NCI-H187 (cell line): ENCODE measurements at places on chromosomes 16 and 17.

- no peak for DNase-seq
Measured at GRCh38 chr17:5846001-5846400, 224.2 kb upstream of the WSCD1 start.

- no peak for DNase-seq
Measured at GRCh38 chr17:57762452-57763395, 17.6 kb upstream of the CCDC182 start.

DNA sequence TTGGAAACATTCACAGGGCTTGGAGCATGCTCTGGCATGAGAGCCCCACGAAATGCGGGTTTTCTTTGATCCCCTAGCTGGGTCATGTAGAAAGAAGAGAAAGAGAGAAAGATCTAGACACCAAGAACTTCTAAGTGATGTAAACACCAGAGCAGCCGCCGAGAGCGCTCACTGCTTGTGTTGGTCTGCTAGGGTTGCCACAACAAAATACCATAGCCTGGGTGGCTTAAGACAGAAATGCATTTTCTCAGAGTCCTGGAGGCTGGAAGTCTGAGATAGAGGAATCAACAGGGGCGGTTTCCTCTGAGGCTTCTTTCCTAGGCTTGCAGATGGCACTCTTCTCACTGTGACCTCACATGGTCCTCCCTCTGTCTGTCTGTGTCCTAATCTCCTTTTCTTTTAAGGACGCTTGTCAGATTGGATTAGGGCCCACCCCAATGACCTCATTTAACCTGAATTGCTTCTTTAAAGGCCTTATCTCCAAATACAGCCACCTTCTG lies 139.5 kb downstream of the CYLD start:
- no peak for DNase-seq

GRCh38 chr16:56748826-56749225 lies 18.9 kb downstream of the NUP93 start:
- DNase-seq, result no peak

- DNase-seq, result no peak
Measured at GRCh38 chr16:27174798-27175197, 28.5 kb upstream of the KDM8 start.

- DNase-seq, result no peak
Measured at GRCh38 chr16:84040823-84041820, 1.5 kb downstream of the SLC38A8 start.

DNA sequence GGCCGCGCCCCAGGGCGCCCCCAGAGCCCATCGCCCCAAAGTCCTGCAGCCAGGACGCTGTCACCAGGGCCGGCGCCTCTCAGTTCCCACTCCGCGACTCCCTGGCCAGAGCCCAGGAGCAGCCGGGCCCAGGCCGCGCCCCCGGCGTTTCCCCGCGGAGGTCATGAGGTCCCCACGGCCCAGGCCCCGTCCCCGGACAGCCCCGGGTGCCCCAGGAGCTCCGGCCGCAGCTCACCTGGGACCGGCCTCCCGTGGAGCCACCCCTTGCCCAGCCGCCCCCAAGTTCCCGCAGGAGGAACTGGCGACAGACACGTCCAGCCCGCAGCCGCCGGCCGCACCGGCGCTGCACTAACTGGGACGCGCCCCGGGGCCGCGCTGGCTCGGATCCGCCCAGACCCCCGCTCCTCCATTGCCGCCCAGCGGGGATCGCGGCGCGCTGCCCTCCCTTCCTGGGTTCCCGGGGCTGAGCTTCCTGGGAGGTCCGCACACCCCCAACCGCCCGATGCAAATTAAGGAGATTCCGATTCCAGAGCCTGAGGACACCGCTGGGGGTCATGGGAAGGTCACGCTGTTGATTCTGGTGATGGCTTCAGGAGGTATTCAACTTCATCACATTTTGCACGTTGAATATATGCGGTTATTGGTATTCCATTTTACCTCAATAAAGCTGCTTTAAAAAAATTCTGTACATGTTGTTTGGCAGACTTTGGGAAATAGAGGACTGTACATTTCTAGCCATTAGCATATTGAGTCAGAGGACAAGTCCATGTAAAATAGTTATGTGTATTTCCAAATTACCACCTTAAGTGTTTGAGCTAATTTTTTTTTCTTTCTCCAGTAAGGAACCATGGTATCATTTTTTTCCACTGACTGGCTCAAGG lies 9.9 kb downstream of the AHSP start:
- no peak for DNase-seq

GRCh38 chr16:25140459-25140858 lies 28.9 kb downstream of the LCMT1 start:
- DNase-seq, result no peak

DNA sequence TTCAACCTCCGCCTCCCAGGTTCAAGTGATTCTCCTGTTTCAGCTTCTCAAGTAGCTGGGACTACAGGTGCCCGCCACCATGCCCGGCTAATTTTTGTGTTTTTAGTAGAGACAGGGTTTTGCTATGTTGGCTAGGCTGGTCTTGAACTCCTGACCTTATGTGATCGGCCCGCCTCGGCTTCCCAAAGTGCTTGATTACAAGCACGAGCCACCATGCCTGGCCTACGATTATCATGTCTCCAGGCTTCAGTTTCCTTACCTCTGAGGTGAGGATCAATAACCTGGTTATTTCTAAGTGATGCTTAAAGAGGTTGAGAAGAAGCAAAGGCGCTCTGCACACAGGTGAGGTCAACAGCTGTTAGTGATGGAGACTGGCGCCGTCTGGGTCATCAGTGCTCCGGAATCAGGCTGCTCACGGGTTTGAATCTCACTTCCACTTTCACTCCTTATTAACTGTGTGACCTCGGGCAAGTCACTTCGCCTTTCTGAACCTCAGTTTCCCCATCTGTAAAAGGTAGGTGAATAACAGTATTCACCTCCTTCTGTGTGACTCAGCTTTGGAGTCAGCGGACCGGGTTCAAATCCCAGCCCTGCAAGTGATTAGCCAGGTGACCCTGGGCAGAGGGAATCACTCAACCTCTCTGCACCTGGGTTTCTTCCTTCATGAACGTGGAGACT lies 745 bp upstream of the ABCC1 start:
- DNase-seq, result no peak

- no peak for DNase-seq
Measured at GRCh38 chr16:85276721-85277120, 164.4 kb upstream of the CIBAR2 start.

DNA sequence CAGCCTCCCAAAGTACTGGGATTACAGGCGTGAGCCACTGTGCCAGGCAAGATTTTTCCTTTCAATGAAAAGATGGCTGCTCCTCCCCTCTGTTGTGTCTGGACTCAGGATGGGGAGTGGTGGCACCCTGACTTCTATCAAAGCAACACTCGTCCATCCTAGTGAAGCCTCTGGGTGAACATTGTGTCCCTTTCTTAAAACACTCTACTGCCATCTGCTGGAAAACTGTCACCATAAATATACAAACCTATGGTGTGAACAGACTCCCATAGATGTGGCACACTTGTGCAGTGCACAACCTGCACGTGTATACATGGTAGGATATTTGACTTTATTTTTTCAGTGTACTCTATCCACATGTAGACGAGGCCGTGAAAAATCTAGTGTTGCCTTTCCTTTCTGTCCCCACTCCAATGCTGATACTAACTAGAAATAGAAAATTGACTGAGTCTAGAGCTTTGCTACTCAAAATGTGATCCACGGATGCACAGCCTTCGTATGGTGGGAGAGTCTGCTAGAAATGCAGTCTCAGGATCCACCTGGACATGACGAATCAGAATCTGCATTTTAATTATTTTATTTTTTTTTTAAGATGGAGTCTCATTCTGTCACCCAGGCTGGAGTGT lies 55.9 kb upstream of the PLCG2 start:
- peak; percentile 19 for DNase-seq

GRCh38 chr17:50493744-50494143 lies 14.5 kb upstream of the MYCBPAP start:
- no peak for DNase-seq

DNA sequence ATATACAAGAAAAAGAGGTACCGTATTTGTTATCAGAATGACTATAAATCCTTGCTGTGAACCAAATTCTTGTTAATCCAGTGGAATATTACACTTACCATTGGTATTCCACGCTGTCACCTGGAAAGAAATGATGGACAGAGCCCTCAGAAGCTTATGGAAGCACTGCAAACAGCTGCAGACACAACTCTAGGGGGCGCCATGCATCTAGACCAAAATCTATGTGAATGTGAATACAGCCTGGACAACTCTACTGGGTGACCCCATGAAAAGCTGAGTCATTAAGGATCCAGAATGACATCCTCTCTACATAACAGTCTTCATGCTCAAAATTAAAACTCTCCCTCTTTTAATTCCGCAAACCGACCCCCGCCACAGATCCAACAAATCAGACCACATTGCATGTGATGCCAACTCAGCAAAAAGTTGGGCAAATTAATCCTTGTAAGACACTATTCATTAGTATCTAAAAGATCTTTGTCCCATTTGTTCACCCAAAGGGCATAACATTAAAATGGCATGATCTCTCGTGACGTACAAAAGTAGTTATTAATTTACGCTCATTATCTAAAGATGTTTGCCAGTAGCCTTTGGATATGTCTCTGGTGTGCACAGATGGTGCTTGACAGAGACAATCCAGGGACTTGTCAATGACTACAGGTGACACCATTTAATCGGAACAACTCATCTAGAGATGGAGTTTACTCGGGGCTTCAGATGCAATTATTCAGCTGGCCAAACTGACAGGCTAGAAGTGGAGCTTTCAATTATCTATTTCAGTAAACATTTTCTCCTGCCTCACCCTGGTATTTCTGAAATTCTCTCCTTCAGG lies 552.7 kb upstream of the PSMD7 start:
- DNase-seq, result no peak

DNA sequence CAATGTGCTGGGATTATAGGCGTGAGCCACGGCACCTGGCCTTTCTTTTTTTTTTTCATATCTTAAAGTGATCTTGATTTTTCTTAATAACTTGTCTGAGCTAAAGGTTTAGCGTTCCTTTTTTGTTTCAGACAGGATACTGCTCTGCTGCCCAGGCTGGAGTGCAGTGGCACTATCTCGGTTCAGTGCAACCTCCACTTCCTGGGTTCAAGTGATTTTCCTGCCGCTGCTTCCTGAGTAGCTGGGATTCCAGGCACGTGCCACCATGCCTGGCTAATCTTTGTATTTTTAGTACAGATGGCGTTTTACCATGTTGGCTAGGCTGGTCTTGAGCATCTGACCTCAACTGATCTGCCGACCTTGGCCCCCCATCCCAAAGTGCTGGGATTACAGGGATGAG lies 4.0 kb downstream of the RUSF1 start:
- DNase-seq, result no peak

DNA sequence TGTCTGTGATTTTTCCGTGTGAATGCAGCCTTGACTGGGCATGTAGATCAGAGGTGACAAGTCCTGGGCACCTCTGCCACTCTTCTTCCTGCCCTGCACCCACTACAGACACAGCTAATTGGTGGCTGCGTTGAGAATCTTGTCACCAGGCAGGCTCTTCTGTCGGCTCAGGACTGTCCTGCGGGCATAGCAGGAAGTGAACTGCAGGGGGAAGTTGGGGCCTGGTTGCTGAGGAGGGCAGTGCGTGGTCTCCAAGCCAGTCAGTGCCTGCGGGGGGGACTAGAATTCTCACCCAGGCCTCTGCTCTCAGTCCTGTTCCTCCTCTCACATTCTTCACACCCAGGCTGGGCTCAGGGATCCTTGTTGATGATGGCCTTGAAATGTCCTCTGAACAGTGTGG lies 50.5 kb downstream of the JPH3 start:
- no peak for DNase-seq

DNA sequence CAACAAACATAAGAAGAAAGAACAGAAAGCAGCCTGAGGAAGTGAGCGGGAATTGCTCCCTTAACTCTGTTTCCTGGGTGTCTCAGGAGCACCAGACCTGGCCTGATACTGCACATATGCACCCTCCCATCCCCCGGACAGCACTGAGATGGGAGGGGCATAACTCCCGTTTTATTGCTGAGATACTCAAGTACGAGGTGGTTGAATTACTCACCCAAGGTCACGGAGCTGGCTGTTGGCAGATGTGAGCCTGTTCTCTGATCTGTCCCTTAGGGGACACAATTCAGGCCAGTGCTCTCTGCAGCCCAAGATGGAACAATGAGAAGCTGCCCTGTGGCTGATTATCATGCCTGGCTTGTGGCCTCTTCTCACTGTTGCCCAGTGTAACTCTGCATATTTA lies 9.1 kb upstream of the MED9 start:
- no peak for DNase-seq

- no peak for DNase-seq
Measured at GRCh38 chr16:17327664-17328335, 143.0 kb downstream of the XYLT1 start.

DNA sequence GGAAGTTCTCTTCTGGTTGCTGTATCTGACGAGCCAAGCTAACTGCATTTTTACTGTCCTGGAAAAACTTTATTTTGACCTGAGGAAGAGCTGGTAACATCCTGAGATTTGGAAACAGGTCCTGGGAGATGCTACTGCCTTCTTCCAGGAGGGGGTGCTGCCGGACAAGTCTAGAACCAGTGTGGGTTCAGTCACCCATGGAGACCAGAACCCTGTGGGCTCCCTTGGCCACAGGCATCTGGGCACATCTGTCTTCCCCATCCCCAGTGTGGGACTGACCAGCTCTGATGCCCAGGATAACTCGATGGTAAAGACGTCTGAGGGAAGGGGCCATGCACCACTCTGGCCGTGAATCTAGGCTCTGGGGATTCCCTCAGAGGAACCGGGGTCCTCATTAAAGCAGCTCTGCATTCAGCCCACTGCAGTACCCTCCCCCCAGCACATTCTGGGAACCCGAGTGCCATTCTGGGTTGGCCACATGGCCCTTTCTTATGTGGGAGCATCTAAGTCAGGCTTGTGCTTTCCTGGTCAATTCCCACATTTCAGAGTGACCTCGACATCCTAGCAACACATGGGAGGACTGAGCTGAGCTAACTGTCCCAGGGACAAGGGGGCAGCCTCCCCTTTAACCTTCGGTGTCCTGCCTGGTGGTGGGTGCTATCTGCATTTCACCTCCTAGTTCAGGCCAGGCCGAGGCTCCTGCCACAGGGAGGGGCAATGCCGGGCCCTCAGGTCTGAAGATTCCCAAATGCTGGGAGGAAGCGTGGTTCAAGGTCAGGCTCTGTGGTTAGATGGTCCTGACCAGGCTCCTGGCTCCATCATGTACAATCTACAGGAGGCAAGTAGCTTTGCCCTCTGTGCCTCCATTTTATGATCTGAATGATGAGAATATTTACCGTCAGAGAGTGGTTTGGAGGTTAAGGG lies 6.4 kb downstream of the C16orf86 start:
- peak; percentile 0 for DNase-seq

- DNase-seq, result no peak
Measured at GRCh38 chr17:67675481-67675880, 42.3 kb upstream of the NOL11 start.

- DNase-seq, result no peak
Measured at GRCh38 chr16:70694088-70694867, 8.4 kb upstream of the MTSS2 start.

- no peak for DNase-seq
Measured at GRCh38 chr17:1588821-1589585, 26.4 kb upstream of the PITPNA start.
